Uterus (tissue), 4 donors: ENCODE measurements at places on chromosomes 16 and 17.

- no peak for DNase-seq
These were observed 418.1 kb upstream of the CDH5 start for GRCh38 chr16:65948361-65948760.

DNA sequence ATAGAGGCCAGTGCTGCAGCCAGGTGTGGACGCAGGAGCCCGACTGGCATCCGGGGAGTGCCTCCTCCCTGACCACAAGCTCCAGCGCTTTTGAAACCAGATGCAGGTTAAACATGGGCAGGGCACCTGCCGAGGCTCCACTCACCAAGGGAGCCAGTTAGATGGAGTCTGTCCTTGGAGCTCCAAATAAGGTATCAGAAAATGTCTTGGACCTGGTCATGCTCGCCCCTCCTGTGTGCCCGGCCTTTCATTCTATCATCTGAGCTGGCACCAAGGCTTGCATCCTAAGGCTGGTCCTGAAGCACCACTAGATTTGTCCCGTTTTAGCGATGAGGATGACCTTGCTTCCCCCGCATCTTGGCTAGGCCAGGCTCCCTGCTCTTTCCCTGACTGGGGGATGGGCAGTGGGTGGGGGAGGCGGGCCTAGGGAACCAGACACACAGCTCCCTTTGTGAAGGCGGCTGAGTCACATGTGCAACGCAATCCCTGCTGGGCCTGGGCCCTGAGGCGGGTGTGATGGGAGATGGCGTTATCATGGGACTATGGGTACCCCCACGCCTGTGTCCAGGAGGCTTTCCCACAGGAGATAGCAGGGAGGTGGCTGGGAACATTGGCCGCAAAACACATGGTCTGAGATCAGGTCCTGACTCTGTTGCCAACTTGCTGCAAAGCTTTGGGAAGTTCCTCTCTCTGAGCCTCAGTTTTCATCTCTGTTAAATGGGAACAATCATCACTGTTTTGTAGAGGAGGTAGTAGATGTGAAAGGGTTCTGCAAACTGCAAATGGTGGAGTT is 5.0 kb upstream of the ADGRG1 start:
- DNase-seq = peak; percentile 70

DNA sequence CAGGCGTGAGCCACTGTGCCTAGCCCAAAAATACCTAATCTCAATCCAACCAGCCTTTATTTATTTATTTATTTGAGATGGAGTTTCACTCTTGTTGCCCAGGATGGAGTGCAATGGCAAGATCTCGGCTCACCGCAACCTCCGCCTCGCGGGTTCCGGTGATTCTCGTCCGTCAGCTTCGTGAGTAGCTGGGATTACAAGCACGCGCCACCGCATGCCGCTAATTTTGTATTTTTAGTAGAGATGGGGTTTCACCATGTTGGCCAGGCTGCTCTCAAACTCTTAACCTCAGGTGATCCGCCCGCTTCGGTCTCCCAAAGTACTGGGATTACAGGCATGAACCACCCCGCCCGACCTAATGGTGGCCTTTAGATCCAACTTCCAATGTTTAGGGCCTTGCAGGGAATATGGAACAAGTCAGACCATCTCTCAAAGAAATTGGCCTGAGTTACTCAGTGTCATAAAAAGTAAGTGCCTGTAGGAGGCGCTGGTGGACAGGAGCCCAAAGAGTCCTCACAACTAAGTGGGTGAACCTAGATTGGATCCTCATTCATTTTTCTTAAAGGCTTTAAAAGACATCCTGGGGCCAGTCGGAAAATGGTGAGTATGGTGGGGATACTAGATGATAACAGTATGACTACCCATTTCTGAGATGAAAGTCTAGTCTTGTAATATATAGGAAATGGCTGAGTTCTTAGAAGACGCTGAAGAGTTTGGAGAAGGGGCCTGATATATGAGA is 4.6 kb downstream of the ZSCAN10 start:
- no peak for DNase-seq

DNA sequence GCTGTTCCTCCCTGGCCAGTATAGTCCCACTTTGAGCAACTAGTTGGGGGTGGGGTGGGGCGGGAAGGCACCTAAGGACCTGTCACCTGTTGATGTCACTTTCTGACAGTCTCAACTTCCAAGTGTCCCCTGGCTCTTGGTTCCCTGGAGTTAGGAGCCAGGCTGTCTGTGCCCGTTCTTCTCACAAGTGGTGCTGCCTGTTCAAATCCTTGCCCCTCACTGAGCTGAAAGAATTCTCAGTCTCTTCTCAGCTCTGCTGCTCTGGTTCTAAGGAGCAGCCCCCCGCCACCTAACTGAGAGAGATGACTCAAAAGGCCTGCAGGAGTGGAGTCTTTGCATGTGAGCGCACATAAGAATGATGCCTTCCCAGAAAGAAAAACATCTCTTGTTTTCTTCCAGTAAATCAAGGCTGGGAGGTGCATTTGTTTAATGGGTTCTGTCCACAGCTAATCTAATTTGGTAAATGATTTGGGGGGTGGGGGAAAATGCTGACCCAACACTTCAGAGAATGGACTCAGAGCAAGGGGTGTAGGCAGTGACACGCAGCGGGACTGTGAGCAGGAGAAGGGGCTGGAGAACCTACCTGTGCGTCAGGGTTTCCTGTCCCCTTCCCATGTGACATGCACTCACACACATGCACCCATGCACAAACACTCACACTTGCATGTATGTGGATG is 78.2 kb upstream of the NLRP1 start:
- DNase-seq = no peak

DNA sequence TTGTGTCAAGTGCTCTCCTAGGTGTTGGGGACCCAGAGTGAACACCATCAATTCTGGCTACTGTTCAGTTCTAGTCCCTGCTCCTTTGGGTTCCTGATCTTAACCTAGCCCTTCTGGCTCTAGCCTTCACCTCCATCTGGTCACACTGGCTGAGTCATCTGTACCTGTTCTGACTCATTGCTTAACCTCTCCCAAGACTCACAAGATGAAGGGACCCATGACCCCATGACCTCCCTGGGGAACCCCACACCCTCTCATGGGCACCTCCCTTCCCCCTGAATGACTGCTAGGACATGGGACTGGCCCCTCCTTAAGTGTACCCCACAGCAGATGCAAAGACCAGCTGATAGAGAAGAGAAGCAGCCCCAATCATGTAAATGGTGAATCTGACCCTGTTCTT is 345.8 kb upstream of the CDH5 start:
- no peak for DNase-seq

DNA sequence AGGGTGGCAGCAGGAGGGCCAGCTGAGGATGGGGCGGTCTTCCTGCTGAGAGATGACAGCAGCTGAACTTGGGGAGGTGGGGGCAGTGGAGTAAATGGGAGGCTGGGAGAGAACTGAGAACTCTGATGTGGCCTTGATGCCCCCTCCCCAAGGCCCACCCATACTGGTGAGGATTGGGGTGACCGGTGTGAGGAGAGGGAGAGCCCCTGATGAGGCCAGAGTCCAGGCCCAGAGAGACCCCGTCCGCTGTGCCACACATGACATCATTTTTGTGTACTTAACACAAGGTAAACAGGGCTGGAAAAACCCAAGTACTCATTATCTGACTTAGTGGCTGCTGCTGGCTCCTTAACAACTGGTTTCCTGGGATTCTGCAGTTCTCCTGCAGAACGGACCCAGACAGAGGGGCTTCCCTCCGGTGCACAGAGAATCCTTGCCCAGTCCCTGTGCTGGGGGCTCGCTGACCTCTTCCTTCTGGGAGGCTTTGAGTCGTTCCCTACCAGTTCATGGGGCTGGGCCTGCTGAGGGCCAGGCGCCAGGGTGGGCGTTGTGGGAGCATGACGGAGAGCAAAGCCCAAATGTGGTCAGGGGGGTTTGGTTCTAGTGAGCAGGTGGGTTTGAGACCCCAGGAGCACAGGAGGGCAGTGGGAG is 207.6 kb downstream of the RAB11FIP4 start:
- no peak for DNase-seq

GRCh38 chr17:32302860-32303649 is 37.4 kb downstream of the RHBDL3 start:
- no peak for DNase-seq

- no peak for DNase-seq
These were observed 9.8 kb downstream of the TRPV2 start for GRCh38 chr17:16425202-16425601.

DNA sequence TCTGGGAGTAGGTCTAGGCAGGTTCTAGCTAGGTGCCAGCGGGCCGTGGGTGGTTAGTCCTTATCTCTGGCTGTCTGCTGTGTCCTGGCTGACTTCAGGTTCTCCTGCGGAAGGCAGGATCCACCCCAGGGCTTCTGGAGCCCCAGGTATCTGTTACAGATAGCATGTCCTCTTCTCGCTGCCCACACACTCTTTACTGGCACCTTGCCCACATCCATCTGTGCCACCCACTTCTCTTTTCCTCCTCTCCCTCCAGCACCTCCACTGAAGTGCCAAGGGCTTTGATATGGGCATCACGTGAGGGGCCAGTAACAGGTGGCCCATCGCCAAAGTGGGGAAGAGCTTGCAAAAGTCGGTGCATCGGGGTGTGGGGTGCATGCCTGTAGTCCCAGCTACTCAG is 4.6 kb upstream of the MPP2 start:
- DNase-seq = no peak

- no peak for DNase-seq
These were observed 147.0 kb downstream of the HS3ST4 start for GRCh38 chr16:25838724-25839186.

DNA sequence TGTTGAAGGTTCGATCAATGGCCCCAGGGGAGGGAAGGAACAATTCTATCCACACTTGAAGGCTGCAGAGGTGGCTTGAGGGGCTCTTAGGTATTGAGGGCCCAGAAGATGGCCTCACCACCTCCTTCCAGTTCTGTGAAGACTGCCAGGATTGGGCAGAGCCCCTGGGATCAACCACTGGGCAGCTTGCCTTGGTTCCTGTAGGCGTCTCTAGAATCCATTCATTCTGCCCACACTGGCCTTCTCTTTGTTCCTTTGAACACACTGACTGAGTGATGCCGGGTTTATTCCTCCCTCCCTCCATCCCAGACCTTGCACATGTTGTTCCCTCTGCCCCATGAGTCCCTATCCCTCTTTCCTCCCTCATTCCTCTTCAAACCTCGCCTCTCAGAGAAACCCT is 50.5 kb downstream of the SYT17 start:
- DNase-seq = no peak

- no peak for DNase-seq
These were observed 193.4 kb downstream of the FOXL1 start for GRCh38 chr16:86771506-86772460.

DNA sequence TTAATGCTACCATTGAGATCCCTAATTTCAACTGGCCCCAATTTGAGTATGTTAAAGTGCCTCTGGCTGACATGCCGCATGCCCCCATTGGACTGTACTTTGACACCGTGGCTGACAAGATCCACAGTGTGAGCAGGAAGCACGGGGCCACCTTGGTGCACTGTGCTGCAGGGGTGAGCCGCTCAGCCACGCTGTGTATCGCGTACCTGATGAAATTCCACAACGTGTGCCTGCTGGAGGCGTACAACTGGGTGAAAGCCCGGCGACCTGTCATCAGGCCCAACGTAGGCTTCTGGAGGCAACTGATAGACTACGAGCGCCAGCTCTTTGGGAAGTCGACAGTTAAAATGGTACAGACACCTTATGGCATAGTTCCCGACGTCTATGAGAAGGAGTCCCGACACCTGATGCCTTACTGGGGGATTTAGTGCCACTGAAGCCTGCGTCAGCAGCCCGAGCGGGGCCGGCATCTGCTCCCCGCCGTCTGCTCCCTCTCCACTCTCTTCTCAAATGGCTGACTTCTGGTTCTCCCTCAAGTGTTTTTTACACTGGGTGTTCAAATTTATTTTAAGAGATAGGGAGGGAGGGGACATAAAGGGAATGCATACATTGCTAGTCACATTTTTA is 22.9 kb downstream of the DUSP14 start:
- DNase-seq = no peak

- DNase-seq = no peak
These were observed 2.9 kb downstream of the FAM117A start for GRCh38 chr17:49760932-49761558.

GRCh38 chr16:7218936-7219335 is 113.7 kb upstream of the RBFOX1 start:
- DNase-seq = no peak

- no peak for DNase-seq
These were observed 52.7 kb upstream of the CRHR1 start for GRCh38 chr17:45731459-45731858.
